NCI-H187 (cell line): ENCODE measurements at places on chromosomes 4 and X.

- DNase-seq = no peak
Observed at GRCh38 chr4:80128941-80129340, 55.9 kb upstream of the ANTXR2 start.

DNA sequence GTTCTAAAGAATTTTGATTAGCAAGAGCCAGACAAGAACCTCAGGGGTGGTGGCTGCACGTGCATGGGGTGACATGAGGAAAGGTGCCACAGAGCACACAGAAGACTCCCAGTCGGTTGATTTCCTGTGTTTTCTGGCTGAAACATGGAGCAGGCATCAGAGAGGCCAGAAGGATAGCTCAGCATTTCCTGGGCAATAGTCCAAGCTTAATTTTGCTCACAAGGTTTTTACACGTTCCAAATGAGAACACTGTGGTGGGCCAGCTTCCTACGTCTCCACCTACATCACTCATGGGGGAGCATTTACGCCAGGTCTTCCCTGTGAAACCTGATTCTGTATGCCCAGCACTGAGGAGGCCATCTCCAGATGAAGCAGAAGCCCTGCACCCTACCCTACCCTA, 212.5 kb upstream of the CLNK start:
- no peak for DNase-seq

DNA sequence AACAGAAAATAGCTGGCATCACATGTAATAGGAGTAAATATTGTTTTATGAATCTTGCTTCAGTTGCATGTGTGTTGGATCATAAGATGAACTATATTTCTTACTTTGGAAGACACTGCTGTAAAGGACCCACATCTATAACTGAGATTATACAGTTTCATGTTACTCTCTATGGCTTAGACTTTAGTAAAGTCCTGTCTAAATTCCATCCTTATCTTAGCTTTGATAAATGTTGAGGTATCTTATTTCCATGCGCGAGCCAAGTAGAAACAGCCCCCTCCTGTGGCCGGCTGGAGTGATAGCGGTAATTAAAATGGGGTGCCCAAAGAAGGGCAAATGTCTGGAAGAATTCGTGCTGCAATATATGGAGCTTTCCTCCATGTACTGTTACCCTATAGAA, 43.0 kb downstream of the CCDC158 start:
- no peak for DNase-seq

DNA sequence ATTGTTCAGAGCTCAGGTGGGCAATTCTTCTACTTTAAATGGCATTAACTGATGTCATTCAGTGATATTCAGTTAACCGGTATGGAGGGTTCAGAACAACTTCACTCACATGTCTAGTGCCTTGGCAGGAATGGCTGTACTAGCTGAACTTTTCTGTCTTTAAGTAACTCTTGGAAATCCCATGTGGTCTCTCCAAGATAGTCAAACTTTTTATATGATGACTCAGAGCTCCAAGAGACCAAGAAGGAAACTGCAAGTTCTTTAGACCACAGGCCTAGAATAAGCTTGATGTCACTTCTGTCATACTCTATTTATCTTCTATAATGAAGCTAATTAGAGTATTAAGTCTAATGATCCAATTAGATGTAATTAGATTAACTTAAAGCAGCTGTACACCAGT, 24.9 kb downstream of the LHFPL1 start:
- DNase-seq = no peak

DNA sequence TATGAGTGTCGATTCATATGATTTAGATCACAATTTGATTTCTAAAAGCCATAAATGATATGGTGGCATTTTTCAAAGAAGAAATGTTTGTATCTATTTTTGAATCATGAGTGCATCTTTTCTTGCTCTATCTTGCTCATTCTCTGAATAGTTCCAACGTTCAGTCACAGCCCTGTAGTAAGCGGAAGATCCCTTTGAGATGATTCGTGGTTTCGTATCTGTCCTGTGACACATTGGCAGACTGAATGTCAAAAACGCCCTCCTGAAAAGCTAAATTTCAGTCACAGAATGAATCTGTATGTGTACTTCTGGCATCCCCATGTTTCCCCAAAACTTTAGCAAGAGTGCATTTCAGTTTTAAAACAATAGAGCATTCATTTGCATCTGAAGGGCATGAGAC, 1066.9 kb upstream of the TENM3 start:
- DNase-seq = no peak

GRCh38 chr4:14254252-14254651, 626.7 kb upstream of the BOD1L1 start:
- DNase-seq = no peak

DNA sequence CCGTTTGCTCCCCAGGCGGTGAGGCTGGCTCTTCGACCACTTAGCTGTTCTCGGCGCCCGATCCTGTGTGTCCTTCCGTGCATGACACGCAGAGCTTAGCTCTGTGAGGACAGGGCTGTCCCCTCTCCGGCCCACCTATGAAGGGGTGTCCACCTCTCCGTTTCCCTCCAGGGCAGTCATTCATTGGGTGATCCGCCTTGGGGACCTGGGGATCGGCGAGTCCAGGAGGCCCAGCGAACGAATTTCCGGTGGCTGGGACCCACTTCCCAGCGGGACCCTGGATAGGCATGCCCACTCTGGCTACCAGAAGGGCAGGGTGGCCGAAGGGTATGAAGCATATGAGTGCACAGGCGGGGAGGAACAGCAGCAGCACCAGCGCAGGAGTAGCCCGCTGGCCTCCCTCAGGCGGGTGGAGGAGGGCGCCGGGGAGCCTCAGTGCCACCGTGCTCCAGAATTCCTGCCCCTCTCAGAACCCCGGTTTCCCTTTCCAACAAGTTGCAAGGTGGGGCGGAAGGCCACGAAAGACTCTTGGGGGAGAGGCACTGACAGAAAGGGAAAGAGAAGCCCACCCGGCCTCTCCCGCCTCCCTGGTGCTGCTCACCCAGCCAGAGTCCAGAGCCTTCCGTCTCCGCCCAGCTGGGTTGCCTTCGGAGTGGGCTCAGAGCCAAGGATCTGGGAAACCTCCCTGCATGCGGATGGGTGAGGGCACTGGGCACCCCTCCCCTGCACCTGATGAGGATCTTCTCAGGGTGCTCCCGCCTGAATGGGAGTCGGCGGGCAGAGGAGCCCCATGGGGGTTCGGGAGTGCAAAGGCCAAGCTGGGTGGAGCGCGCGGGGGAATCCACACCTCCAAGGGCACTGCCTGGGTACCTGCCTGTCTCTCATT, 8.6 kb downstream of the HMX1 start:
- DNase-seq = no peak

GRCh38 chr4:182325397-182325796, 82.2 kb downstream of the TENM3 start:
- no peak for DNase-seq

DNA sequence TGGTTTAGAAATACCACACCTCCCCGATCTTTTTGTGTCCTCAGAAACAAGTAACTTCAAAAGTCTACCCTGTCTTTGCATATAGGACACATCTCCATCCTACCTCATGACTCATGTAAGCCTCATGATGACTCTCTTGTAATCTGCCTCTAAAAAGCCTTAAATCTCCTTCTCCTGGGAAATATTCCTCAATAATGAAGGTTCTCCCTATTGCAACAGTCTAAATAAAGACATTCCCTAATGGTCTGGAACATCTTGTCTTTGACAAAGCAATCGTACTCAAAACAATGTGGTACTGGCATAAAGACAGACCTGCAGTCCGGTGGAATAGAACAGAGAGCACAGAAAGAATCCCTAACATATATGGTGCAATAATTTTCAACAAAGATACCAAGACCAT, 257.7 kb downstream of the OPHN1 start:
- DNase-seq = no peak

- DNase-seq = no peak
Observed at GRCh38 chr4:69793732-69794131, 33.3 kb upstream of the SULT1B1 start.

DNA sequence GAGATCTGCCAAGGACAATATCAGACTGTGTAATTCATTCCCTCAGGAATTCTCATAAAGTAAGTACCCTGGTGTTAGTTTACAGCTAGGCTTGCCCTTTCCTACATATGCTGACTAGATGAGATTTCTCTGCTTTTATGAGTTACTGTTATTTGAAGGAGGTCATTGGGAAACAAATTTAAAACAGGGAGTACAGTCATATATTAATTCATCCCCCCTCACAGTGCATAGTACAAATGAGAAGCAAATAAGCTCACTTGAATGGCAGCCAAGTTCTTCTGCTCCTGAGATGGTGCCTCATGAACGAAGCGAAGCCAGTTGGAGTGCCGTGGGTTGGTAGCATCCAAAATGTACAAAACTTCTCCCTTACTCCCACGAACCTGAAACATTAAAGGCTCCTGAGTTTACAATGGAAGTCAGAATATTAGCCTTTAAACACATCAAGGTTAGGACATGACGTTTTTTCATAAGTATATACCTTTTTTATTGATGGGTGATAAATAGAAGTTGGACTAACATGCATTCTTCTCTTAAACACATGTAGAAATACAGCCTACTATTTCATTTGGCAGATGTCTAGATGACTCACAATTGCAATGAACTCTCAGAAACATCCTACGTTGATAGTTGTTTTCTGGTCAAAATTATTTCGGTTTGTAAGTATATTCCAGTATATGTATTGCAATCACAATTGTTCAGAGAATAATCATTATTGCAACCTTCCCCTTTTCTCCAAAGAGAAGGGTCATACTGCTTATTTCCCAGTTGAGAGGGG, 69.2 kb downstream of the PRDM5 start:
- no peak for DNase-seq

GRCh38 chr4:101667348-101667747, 123.2 kb upstream of the BANK1 start:
- no peak for DNase-seq

DNA sequence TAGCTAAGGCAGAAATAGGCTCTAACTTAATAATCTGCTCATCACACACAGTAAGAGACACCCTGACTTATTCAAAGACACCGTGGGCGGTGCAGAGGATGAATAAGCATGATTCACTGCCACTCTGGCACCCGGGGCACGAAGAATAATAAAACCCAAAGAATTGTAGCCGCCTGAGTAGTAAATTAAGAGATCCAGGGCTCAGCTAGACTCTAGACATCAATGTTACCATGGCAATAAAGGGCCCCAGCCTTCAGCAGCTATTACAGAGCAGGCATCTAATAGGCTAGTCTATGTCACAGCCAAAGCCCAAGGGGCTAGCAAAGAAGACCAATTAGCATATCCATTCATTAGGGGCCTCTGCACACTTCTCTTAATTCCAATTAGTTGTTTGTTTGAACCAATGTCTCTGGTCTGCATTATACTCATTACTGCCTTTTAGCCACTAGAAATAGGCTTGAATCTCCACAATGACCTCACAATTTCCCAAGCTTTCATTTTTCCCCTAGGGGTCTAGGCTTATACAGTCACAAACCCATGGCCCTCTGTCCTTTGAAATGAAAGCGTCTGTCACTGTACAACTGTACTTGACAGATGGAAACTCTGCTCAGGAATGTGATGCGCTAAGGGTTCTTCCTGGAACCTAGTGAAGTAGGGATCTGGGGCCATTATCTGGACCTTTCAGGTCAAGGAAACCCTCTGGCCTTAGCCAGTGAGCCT, 3.0 kb upstream of the ATP1B4 start:
- no peak for DNase-seq

GRCh38 chr4:78902298-78902697, 36.9 kb downstream of the PAQR3 start:
- DNase-seq = no peak

DNA sequence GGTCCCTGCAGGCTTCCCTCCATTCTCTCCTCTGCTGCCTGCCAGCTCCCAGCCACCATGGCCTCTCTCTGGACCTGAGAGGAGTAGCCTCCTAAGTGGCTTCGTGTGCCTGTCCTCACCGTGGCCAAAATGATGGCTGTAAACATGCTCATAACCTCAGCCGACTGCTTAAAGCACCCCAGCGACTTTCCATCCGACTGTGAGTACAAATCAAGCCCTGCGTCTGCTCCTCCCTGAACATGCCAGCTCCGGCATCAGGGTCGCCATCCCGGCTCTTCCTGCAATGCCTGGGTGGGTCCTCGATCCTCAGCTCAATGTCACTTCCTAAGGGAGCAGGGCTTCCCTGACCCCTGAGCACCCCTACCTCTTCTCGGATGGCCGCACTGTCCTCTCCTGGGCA, 3.3 kb upstream of the SORCS2 start:
- no peak for DNase-seq

- DNase-seq = no peak
Observed at GRCh38 chr4:27154706-27155105, 294.1 kb downstream of the STIM2 start.

- no peak for DNase-seq
Observed at GRCh38 chrX:149213264-149213663, 291.8 kb downstream of the IDS start.

DNA sequence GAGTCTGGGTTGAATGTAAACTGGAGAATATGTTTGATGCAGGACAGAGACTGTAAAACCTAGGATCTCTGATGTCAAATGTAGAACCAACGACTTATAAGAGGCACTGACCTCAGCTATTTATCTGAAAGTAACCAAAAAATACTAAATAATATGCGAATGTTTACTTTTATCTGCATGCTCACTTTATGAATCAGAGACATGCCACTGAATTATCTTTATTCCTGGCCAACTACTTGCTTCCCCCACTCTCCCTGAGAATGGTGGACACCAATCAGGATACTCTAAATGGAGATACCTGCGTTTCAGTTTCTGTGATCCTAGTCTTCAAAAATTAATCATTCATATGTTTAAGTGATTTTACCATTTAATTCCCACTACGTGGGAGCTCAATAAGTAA, 1038.4 kb upstream of the PABPC4L start:
- no peak for DNase-seq

GRCh38 chr4:38820329-38821061, 15.9 kb upstream of the TLR1 start:
- no peak for DNase-seq

GRCh38 chr4:11132478-11132877, 296.2 kb downstream of the HS3ST1 start:
- DNase-seq = no peak

DNA sequence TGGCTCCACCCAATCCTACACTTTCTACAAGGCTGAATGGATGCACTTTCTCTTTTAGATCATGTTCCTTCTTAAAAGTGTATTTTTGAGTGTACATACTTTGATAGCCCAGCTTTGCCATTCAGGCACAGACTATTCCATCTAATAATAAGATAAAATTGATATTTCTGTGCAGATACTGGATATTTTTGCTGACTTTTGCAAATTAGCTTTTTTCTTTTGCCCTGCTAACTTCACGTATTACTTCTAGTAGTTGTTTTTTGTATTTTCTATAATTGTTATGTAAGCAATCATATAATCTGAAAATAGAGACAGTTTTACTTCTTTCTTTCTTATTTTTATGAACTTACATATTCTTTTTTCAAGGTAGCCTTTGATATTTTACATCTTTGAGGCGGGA, 13.5 kb upstream of the GYPA start:
- DNase-seq = no peak
